ENCODE measurements at places on chromosomes 3 and 15.

- DNase-seq, result no peak
Observed at GRCh38 chr3:39327746-39328349, 1.7 kb upstream of the CCR8 start.

- DNase-seq, result no peak
Observed at GRCh38 chr3:138241061-138241460, 54.0 kb downstream of the ARMC8 start.

DNA sequence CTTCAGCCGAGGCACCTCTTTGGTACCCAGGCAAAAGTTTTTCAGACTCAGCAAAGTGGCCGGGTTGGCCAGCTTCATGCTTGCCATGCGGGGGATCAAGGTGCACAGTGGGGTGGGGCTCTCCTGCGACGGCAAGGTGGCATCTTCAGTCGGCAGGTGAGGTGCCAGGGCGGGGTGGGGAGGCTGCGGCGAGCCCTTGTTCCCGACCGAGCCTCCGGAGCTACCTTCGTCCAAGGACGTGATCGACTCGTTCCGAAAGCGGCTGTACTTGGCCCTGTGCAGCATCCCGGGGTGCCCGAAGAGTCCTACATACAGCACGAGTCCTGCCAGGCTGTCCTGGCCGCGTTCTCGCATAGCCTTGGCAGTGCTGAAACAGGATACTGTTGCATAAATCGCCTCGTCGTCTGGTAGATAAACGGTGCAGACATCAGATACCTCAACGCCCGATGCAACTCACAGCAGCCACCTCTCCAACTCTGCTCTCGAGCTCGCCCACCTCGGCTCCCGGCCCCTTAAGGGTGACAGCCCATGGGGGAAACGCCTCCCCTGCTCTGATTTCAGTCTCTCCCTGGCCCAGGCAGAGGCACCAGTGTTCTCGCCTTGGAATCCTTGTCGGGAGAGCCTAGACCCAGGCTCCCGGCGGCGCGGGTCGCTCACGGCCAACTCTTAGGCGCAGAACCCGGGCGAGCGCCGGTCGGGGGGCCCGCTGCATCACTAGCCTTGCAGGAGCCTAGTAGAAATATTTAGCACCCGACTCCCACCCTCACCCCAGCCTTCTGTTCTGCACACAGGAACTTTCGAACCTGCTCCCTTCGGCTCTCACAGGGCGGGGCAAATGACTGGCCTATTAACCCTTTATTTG is 826 bp downstream of the SHC4 start:
- DNase-seq, result peak; percentile 16

GRCh38 chr3:114958930-114959329 is 188.2 kb downstream of the ZBTB20 start:
- no peak for DNase-seq

DNA sequence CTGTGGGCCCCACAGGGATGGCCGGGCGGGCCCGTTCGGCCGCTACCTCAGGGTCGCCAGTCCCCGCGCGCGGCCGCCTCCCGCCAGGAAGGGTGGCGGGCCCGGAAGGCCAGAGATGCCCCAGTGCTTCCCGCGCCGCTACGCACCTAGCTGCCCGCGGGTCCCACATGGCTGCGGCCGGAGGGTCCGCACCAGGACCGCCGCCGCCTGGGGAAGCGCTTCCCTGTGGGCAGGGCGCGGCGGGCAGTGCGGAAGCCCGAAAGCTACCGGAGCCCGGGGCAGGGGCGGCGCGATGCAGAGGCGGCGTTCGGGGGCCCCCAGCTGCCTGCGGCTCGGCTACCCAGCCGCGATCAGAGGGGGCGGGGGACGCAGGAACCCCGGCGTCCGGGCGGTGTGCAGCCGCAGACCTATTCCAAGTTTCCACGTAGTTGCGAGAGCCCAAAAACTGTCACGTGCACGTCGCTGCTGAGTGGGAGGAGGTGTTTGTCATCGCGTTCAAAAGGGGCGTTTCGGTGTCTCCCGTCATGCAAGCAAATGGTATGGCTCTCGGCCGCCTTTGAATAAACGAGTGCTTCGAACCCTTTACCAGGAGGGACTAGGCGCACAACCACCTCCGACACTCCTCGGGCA is at the start of gene TRANK1:
Gene TRANK1, minus strand, starts transcription at position 414 of the 630 bp plus-strand sequence. Its CDS starts 245 bp downstream, at position 169.
- peak; percentile 11 for DNase-seq

GRCh38 chr3:74591946-74592345 is 22.5 kb downstream of the CNTN3 start:
- no peak for DNase-seq

DNA sequence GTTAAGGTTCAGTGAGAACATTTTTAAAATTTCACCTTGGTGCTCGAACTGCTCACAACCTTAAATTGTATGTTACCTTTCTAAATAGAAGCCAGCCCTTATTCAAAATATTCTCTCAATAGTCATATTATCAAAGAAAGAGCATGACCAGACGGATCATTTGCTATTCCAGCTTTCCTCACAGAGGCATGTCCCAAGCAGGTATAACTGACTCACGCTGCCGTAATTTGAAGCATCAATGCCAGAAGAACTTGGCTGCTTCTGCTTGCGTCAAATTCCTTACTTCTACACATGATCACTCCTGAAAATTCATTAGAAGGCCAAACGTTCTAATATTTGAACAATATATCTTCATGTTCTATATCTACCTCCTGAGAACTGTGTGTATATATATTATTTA is 69.5 kb upstream of the VGLL4 start:
- peak; percentile 55 for DNase-seq

- DNase-seq, result no peak
Observed at GRCh38 chr3:124428372-124429128, 301.7 kb upstream of the UMPS start.

DNA sequence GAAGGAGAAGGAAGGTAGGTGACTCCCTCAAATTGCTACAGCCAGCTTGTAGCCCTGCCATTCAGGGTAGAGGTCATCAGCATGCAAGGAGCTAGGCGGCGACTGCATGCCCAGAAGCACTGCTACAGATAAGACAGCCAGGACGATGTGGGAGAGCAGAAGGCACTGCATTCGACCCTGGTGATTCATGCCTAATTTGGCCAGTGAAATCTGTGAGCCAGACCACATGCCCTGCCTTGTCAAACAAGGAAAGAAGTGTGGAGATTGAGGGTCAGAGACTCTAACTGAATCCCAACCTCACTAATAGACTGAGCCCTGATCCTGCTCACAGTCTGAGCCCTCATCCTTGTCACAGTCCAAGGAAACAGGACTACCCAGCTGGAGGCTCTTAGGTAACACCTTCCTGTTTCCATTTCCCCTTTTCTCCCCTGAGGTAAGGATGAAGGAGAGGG is 86.6 kb downstream of the LINGO1 start:
- peak; percentile 44 for DNase-seq

GRCh38 chr15:51828621-51829375 is 655 bp upstream of the TMOD3 start:
- DNase-seq, result peak; percentile 86

DNA sequence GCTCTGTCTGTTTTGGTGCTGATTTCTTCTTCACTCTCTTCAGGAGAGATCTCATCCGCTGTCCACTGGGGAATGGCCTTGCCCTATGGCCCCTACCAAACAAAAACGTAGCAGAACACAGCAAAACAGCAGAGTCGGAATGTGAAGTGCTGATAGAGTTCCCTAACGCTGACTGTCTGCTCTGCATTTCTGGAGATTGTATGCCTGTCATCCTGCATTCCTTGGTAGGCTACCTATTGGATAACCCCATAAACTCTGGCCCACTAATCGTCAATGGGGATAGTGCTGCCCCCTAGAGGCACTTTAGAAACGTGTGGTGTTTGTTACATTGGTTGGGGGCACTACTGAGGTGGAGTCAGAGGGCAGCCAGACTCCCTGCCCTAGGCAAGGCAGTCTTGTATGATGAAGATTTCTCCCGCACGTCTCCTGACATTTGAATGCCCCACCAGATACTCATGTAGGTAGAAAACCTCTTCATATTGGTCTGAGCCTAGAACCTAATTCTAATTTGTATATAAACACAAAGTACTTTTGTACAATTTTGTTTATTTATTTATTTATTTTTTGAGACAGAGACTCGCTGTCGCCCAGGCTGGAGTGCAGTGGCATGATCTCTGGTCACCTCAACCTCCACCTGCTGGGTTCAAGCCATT is 15.6 kb upstream of the MAGEF1 start:
- DNase-seq, result peak; percentile 55

- DNase-seq, result peak; percentile 58
Observed at GRCh38 chr3:30356866-30357753, 249.3 kb upstream of the TGFBR2 start.

DNA sequence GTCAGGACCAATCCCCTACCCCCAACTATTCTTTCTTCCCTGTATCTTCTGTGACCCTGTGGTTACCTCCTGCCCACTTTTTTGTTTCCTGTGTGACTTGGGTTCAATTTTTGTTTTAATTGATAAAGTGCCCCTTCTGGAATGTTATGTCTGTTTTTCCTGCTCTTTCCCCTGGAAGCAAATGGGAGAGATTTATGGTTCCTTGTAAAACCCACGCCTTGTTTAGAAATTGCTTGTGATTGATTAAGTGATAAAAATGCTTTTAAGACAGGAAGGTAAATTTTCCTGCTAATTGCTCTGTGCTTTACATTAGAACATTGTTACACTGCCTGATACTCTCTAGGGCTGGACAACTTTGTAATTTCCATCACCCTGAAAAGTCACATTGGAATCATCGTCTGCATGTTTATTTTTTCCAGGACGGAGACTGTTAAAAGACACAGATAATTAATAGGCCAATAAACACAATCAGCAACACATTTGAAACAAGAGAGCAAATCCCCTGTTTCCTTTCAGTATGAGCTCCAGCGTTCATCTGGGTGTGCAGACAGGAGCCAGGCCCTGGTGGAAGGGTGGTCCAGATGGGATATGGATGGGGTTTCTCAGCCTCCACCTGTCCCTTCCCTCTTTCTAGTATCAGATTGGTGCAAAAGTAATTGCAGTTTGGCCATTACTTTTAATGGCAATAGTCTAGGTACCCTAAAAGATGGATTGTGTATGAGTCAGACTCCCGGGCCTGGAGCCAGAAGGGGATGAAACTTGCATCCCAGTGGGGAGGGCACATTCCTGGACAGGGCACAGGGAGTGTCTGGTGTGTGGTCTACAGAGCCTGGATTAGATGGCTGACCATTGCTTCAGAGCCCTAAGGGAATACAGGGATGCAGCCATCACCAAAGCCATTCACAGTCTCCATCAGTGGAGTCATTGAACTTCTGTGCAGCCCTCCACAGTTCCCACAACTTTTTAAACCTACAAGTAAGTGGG is 58.1 kb upstream of the AGBL1 start:
- peak; percentile 78 for DNase-seq

- DNase-seq, result no peak
Observed at GRCh38 chr3:52195823-52196331, 2.1 kb upstream of the ALAS1 start.

DNA sequence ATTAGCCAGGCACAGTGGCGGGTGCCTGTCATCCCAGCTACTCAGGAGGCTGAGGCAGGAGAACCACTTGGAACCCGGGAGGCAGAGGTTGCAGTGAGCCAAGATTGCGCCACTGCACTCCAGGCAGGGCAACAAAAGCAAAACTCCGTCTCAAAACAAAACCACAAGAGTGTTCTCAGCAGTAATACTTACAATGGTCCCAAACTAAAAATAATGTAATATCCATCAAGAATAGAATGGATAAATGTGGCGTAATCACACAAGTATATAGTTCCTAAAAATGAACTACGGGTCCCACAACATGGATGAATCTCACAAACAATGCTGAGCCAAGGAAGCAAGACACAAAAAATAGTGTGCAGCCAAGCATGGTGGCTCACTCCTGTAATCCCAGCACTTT is 39.2 kb downstream of the STAG1 start:
- no peak for DNase-seq

- no peak for DNase-seq
Observed at GRCh38 chr3:158780766-158781165, 21.1 kb upstream of the MFSD1 start.

DNA sequence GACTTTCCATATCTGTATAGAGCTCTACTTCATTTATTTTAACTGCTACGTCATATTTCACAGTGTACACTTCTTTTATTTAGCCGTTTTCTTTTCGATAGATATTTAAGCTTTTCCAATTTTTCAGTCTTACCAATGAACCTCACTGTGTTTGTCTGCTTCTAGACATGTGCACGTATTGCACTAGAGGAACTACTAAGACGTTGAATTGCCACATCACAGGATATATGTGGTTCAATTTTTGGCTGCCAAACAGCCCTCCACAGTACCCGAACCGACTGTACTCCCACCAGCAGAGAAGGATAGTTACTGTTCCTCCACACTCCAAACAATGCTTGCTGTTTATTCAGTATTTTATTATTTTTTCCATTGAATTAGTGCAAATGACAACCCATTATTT is 2.0 kb downstream of the NR1I2 start:
- DNase-seq, result no peak

DNA sequence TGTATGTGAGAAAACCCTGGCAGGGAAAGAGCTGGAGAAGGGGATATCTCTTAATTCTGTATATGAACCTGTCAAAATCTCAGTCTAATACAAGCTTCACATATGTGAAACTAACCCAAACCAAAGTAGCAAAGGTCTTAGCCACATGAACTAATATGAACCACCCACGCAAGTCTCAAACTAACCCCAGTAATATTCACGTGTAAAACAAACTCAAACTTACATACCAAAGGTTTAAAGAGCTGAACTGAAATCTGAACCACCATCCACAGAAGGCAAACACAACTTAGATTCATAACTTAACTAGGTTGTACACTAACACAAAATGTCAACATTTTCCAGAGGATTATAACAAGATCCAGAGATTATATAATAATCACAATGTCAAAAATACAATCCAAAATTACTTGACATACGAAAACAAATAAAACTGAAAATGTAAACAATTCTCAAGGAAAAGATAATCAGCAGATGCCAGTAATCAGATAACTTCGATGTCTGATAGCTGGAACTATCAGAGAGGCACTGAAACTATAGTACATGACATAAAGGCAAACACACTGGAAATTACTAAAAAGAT is 64.1 kb downstream of the VPS13C start:
- no peak for DNase-seq

GRCh38 chr15:51702710-51703109 is 21.4 kb downstream of the SCG3 start:
- no peak for DNase-seq

GRCh38 chr15:62150445-62150844 is 14.6 kb downstream of the C2CD4B start:
- DNase-seq, result no peak
